NCI-H1092 (cell line): ENCODE measurements at places on chromosomes 6 and 20.

DNA sequence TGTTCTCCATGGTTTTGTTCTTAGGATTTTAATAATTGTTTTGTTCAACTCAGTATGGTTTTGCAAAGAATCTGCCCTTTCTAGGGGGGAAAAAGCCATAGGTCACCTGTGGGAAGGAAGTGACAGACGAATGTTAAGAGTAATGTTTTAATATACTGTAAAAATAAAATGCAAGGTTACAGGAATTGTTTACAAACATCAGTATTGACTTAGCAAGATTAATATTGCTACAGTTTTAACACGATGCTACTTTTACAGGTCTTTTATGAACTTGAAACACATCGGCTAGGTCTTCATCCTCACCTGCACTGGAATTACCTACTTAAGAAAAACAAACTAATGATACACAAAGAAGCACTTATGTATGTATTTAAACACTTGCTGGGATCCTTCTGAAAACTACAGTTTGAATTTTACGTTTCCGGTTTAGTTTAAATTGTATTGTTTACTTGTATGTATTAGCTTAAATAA, 1.7 kb upstream of the NKX2-4 start:
- DNase-seq: no peak

- DNase-seq: peak; percentile 18
Measured at GRCh38 chr6:28673787-28674671, 148.3 kb downstream of the GPX5 start.

- DNase-seq: peak; percentile 24
Measured at GRCh38 chr20:38725148-38725901, 1.0 kb downstream of the SLC32A1 start.

- no peak for DNase-seq
Measured at GRCh38 chr6:50655848-50656453, 57.4 kb upstream of the TFAP2D start.

- DNase-seq: no peak
Measured at GRCh38 chr6:38792356-38792755, 77.2 kb downstream of the DNAH8 start.

GRCh38 chr20:49339123-49339522, 61.3 kb upstream of the ZNFX1 start:
- no peak for DNase-seq

GRCh38 chr20:36394340-36394965, 88.3 kb downstream of the DLGAP4 start:
- DNase-seq: no peak

- DNase-seq: peak; percentile 89
Measured at GRCh38 chr6:84764332-84765049, at the start of gene TBX18. TBX18 (minus strand) TSS chr6:84764598; CDS start chr6:84764181, 417 bp downstream.

DNA sequence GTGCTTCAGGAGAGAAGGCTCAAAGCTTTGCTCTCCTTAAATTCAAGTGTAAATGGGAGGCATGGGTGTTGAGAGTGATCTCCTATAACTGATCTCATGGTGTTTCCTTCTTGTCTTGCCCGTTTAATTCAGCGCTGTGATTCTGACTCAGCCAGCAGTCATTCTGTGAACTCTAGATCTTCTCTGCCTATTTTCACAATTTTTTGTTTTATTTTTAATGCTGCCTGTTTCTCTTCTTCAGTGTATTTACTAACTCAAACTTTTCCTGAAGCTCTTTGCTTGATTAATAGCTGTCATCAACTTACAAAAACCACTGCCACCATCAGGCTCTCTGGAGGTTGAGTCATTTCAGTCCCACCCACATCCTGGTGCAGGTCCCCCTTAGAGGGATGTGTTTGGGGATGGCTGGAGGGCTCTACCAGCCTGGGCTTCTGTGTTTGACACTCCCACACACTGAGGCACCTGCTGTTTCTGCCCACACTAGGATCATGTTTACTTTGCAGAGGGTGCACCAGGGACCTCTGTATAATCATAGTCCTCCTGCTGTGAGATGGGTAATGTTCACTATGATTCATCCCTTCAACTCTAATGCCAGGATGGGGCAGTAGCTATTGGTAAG, 94.0 kb downstream of the SHLD1 start:
- peak; percentile 57 for DNase-seq

GRCh38 chr6:5930143-5930770, 76.5 kb downstream of the NRN1 start:
- no peak for DNase-seq

DNA sequence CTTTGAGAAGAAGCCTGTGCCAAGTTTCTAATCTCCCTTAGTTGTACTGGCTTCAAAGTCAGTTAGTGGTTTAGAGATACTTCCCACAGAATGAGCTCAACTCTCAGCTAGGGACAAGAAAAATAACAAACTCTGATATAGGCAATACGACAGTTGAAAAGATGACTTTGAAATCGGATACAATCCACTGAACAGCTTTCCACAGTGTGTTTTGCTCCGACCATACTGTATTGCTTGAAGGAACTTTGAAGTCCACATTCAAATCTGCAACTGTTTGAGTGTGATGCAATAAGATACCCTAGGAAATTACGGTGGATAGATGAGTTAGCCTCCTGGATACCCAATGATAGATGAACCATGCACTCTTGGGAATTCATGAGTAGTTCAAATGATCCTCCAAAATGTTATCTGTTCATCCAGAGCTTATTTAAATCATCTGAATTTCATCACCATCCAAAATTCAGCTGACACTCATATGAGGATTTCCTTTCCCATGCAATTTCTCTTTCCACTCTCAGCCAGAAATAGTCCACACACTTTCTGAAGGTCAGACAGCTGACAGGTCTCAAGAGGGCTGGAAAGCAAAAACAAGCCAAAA, 443.8 kb downstream of the HAO1 start:
- no peak for DNase-seq

GRCh38 chr6:23097566-23097965, 528.2 kb downstream of the HDGFL1 start:
- no peak for DNase-seq

GRCh38 chr6:35058865-35059522, 82.1 kb downstream of the TCP11 start:
- no peak for DNase-seq

- peak; percentile 37 for DNase-seq
Measured at GRCh38 chr20:38825901-38826625, 20.6 kb downstream of the PPP1R16B start.

DNA sequence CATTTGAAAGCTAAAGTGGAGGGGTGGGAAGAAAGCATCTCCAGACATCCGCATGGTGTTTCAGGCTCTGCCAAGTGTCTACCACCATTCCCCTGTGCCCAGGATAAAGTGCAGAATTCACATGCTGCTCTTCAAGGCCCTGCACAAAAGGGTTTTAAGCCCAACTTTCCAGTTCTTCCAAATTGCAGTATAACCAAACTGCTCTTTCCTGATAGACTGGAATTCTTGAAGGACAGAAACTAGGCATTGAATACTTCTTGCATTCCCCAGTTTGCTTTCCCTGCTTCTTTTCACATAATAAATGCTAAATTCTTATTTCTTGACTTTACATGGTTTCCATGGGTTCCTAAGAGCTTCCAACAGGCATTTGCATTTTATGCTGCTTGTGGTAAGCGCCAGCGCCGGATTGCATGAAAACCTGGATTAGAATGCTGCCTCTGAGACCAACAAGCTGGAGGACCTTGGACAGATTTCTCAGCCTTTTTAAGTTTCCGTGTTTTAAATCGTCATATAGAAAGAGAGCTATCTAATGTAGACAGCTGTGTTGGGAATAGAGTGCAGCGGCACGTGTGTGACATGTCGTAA, 7.9 kb downstream of the SOX4 start:
- DNase-seq: no peak

DNA sequence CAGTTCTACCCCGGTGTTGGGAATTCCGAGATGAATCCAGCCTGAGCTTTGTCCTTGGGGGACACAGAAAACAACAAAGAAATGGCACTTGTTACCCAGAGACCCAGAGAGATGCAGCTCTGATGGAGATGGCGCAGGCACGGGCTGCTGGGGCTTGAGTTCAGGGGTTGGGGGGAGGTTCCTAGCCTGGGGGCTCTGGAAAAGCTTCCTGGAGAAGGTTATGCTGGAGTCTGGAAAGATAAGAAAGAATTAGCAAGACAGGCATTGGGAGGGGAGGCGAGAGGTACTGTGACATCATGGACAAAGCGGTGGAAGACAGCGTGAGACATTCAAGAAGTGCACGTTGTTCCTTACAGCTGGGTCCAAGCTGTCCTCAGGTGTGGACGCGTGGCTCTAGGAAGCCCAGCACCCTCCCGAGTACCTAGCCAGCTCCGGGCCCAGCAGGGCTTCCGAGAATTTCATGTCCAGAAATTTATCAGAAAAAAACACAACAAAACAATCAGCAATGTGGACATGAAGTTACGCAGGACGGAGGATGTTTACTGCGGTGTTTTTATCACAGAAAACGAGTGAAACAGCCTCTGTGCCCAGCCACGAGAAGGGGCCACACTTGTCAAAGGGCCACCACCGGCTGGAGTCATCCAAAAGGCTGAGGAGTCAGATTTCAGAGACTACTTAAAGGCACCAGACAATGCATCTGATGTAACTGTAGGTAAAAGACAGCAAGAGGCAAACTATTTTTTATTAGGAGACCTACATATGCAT, 39.5 kb downstream of the C20orf203 start:
- no peak for DNase-seq

- DNase-seq: no peak
Measured at GRCh38 chr20:47800623-47801022, 15.3 kb upstream of the SULF2 start.

DNA sequence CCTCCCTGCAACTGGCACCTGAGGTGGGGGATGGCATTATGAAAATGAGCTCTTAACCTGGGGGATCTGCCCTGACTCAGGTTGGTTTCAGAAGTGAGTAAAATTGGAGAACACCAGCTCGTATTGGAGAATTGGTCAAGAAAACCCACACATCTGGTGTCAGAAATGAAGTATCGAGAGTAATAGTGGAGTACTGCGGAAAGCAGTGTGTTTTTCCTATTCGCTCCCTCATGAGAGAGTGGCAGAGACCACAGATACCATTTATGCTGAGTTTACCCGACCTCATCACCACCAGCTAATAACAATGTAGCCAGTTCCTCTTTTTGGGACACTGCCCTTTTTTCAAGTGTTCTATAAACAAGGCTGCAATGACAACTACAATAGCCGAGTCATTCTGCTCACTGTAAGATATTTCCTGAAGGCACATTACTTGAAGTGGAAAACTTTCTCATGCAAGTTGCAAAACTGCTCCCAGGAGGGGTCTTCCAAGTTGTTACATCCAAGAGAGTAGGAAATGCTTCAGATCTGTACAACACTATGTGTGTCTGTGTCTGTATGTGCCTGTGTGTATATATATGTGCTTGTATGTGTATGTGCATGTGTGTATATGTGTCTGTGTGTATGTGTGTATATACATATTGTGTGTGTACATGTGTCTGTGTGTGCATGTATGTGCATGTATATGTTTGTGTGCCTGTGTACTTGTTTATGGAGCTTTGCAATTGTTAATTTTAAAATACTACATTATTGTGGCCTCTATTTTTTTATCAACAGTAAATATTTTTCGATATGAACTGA, 106.0 kb upstream of the CST7 start:
- DNase-seq: no peak

DNA sequence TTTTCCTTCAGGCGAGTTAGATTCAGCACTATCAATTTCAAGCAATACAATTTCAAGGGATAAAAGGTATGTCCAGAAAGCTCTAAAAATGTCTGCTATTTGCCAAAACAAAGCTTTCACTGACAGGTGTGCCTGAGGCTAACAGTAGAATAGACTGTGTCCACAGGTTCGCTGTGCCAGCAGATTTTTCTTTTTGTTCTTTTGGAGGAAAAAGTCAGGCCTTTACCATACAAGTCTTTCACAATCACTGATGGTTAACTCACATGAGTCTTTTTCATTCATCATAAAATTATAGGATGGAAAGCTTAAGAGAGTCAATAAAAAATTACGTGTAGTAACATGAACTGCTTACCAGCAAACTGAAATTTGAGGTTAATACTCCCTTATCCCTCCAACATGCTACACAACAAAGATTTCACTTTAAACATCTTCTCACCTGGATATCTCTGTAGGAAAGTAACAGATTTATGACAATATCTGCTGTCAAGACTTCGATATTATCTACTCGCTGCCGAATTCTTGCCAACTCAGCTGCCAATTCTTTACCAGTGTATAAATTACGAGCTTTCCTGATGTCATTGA, 95.4 kb downstream of the MAP3K5 start:
- no peak for DNase-seq

DNA sequence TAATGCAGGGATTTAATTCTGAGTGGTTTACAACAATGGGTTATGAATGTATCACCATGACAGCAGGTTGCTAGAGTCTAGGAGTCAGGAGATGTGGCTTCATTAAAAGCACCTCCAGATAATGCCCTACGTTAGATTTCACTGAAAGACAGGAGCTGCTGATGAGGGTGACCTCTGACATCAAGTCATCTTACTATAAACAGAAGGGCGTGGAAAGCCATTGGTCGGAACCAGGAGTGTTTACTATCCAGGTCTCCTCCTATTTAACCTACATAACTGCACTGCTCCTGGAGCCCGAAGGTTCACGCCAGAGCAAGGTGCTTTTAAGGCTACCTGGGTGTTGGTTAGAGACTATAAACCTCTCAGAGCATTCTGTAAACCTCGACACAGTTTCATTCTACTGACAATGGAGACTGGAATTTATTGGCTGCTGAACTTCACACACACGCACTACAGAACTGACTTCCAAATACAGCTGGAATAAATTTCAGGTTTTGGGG, 128.7 kb downstream of the EYA4 start:
- no peak for DNase-seq

DNA sequence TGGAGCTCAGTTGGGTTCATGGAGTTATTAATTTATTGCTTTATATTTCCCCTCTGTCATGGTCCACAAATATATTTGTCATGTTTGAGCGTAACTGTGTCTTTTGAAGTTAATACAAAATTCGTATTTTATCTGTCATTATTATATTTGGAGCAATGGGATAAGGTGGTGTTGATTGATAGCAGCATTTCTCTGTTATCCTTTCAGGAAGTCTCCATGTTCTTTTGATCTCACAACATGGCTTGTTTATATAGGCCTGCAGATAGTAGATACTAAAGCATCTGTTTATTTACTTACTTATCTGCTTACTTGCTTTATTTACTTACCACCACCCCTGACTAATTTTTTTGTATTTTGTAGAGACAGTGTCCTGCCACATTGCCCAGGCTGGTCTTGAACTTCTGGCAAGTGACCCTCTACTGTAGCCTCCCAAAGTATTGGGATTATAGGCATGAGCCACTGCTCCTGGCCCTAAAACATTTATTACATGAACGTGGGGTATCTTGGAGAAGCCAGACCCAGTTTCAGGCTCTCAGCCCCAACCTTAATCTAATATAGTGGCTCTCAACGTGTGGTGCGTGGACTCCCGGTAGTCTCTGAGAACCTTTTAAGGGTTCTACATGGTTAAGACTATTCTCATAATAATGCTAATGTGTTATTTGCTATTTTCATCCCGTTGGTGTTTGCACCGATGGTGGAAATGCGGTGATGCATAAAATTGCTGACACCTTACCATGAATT, 104.2 kb downstream of the NCOA3 start:
- no peak for DNase-seq
